Activated CD4-positive, alpha-beta T cell treated with anti-CD3 and anti-CD28 coated beads, Interleukin-2, amount 50 U/mL, for 48 hours (primary cell): ENCODE measurements at places on chromosomes 11 and 22.

DNA sequence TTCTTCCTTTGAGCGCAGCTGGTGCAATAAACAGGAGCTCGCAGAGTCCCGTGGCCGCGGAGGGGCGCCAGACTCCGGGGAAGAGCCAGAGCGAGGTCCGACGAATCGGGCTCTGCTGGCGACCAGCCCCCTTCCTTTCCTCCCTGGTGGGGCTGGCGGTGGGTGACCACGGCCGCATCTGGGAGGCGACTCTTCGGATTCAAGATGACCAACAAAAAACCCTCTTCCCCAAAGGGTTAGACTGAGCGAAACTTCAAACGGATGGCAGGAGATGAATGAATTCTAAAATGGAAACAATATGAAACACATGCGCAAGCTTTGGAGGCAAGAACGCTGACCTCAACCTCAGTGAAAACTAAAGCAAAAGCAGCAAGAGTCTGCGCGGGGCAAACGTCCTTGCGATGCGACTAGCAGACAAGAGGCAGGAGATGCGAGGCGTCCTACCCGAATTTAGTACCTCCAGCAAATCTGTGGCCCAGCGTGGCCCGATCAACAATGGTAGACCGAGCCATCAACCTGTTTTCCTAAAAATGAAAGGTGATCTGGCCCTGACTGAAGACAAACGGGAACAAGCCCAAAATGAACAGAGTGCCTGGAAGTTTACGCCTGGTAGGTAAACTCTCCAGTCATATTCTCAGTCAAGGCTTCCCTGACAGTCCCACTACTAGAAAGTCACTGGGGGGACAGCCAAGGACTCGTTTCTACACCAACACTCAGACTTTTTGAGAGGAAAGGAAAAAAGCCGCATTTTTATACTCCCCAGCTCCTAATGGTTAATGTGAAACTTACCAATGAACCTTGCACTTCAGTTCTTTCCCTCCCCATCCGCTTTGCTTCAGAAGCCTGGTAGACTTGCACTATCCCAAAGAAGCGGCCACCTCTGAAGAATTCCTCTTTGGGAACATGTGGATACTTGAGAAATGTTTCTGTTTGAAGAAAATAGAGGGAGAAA is 11.6 kb downstream of the MMP3 start:
- DNase-seq = peak; percentile 5

- no peak for DNase-seq
These were observed at the start of gene ART5 for GRCh38 chr11:3641701-3642070. Gene ART5, minus strand, starts transcription at chr11:3641992. Its CDS starts 130 bp downstream, at chr11:3641862.

- no peak for DNase-seq
These were observed 58.2 kb upstream of the DRD2 start for GRCh38 chr11:113533425-113533698.

- no peak for DNase-seq
These were observed 17.4 kb downstream of the LRFN4 start for GRCh38 chr11:66874232-66874631.

DNA sequence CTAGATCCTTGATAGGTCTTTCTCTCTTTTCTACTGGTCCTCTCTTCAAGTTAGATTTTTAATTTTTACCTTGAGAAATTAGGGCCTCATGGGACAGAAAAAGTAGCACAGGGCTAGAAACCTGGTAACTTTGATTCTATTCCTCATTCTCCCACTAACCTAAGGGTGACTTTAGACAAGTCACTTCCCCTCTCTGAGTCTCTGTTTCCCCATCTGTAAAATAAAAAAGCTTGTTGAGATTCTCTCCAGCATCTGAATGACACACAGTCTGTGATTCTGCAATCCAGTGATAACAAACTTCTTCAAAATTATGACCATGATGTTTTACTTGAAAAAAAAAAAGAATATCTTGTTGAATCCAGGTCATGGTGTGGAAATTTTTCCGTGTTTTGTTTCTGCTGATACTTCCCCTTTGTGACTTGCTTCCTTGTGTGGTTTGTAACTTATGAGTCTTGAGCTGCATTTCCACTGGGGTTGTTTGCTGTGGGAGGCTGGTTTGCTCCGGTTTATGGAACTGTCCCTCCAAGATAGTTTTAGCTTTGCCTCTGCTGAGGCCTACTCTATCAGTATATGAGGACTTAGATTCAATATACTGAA is 9.8 kb upstream of the MPEG1 start:
- DNase-seq = no peak

DNA sequence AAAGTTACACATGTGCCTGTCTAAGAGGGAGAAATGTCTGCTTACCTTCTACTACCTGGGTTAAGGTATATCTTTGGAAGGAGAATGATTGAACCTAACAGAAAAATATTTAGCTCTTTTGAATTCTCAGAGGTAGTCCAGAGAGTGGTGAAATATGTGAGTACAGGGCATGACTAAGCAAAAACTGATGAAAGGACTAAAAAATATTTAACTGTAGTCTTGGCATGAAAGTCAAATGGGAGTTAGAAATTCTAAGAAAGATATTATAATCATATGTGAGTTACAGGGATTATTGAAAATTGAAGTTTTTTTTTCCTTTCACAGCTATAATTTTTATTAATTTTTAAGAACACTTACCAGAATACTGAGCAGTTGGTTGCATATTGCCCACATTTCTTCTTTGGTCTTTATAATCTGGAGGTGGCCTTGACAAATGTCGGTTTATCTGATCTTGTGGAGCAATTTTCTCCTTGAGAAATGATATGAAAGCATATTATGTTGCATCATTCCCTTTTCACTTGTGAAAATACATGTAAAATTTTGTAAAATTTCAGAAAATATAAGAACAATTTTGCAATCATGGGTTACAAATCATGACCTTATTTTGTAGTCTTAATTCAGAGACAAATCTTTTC is 61.4 kb upstream of the MTMR2 start:
- DNase-seq = no peak

DNA sequence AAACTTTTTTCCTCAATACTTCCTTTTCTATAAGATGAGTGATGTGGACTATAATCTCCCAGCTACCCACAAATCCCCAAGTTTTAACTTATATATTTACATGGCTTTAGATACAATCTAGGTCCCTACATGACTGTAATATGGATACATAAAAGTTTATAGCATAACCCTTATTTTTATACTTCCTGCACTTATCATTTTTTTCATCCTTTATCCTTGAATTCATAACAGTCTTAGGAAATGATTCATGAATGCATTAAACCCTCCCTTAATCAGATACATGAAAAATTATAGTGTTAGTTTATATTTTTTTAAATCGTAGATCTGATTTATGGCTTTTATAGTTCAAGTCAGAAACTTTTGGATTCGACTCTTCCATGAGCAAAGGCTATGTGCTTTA is 195.8 kb downstream of the MAML2 start:
- no peak for DNase-seq

DNA sequence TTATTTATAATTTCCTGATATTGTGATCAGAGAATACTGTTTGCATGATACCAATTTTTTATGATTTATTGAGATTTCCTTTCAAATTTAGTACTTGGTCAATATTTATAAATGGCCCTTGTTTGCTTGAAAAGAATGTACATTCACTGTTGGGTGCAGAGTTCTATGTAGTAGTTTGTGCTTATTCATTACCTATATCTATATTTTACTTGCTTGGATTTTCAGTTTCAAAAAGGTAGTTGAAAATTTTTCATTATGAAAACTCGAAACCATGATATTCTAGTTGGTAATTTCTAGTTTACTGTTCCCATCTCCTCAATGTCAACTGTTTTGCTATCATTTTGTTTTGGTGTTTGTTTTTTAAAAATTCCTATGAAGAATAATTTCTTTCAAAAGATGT is 155.7 kb downstream of the AASDHPPT start:
- DNase-seq = no peak

DNA sequence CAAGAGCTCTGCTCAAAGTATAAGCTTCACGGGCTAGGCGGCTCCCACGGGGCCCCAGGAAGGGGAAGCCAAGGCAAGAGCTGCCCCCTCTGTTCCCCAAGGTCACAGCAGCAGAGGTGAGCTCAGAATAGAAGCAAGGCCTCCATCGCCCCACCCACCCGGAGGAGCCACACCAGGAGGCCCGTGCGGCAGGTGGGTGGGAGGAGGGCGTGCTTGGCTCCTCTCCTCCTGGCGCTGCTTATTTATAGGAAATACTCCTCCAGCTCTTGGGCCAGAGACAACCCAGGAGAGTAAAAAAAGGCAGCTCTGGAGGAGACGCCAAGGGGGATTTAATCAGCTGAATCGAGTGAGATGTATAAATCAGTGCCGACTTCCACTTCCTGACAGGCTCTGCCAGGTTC is 87.8 kb downstream of the FEZ1 start:
- no peak for DNase-seq

DNA sequence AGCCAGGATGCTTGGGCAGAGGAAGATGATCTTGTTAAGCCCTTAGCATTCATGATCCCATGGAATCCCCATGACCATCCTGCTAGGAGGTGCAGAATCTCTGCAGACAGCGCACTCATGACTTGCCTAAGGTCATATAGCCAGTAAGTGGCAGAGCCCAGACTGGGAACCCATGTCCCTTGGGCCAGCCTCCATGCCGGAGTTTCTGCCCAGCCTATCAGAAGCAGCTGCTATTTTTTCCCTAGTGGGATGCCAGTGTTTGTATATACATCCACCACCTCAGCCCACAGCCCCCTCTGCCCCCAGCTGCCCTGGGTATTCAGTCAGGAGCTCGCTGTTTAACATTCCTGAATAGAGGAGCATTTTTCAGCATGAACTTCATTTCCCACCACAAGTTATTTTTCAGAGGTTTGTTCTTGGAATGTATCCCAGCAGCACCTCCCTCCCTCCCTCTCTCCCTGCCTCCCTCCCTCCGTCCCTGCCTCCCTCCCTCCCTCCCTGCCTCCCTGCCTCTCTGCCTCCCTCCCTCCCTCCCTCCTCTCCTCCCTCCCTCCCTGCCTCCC is 34.4 kb upstream of the SUSD2 start:
- DNase-seq = no peak

GRCh38 chr22:38733724-38734381 is 21.9 kb downstream of the SUN2 start:
- no peak for DNase-seq

DNA sequence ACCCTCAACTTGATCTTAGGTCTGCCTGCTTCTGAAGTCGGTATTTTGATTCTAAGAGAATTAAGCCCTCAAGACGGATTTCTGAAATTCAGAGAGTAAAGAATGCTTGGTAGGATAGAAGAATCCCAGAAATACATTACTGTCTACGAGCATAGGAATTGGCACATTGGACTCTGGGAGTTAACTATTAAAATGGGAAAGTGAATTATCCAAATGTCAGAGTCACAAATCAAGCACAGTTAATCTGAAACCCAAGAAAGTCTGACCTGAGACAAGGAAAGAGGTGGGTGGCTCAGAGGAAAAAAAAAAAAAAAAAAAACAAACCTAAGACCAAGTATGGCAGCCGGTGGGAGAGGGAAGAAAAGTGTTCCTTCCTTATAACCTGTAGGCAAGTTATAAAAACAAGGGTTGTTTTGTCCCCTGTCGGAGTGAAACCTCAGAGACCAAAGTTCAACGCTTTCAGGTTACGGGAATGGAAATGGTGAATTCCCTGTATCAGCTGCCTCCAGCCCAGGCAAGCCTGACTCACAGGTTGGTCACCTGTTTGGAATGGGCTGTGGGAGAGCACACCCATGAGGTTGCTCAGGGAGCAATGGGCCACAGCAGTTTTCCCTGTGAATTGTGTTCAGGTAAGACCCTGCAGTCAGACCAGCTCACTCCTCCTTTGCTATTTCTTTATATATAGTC is 139.0 kb downstream of the ETS1 start:
- DNase-seq = no peak

DNA sequence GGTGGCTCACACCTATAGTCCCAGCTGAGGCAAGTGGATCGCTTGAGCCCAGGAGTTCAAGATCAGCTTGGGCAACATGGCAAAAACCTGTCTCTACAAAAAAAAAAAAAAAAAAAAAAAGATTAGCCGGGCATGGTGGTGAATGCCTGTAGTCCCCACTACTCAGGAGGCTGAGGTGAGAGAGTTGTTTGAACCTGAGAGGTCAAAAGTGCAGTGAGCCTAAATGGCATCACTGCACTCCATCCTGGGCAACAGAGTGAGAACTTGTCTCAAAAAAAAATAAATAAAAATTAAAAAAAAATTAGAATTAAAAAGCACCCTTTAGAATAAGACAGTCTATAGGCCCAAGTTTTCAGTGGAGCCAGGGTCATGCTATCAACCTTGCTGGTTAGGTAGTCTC is 95.5 kb downstream of the PDHX start:
- DNase-seq = no peak

DNA sequence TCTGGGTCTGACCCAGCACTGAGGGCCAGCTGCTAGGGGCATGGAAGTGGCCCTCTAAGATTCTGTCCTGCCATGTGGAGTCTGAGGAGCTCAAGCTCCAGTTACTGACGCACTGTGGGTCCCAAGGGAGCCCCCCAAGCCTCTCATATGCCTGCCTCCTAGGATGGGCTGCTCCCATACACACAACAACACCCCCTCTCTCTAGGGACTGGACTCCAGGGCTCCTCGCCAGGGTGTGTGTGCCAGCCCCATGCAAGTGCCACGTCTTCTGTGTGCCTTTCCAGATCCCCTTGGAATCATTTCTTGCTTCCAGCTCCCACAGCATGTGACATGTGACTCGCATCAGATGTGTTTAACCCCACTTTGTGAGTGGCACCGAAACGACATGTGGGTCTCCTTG is 234.5 kb downstream of the CEP164 start:
- DNase-seq = no peak

DNA sequence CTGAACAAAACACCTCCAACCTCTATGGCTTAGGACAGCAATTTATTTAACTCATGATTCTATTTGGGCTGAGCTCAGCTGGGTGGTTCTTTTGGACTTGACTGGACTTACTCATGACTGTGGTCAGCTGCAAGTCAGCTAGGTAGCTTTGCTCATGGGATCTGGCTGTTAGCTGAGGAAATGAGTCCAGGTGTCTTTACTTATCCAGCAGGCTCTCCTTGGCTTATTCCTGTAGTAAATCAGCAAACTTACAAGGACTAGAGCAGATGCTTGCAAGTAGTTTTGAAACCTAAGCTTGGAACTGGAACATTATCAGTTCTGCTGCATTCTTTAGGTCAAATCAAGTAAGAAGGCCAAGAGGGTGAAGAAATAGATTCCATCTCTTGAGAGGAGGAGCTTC is 8.0 kb upstream of the HIKESHI start:
- DNase-seq = no peak

DNA sequence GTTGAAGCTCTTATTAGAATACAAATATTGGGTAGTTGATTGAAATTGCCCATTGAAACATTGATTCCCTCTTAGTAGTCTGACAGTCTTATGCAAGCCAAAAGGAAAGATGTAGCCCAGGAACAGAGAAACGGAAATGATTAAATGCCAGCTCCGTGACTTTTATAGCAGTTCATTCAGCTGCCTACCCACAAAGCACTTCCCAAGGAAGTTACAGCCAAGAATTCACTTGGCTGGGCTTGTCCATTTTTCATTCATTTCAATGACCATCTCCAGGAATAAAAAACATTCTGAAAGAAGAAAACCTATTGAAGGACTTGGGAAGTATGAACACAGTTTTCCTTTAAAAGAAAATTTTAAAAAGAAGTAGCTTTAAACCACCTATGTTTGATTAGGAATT is 62.0 kb downstream of the NCAM1 start:
- DNase-seq = no peak
